ENCODE measurements at places on chromosomes 16 and 17.

DNA sequence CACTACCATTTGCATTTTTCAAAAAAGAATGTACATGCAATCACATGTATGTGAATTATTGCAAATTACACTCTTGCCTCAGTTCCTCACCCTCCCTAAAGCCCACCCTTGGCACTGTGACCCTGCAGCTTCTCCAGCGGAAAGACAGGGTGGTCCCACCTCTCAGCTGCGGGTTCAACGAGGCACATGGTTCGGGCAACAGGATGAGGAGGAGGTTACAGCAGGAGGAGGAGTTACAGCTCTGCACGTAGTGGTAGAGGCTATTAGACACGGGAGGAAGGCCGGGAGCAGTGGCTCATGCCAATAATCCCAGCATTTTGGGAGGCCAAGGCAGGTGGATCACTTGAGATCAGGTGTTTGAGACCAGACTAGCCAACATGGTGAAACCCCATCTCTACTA lies 5.2 kb downstream of the C16orf95 start:
- no peak for DNase-seq

GRCh38 chr16:89005201-89006035 lies 28.4 kb upstream of the CBFA2T3 start:
- DNase-seq: no peak

DNA sequence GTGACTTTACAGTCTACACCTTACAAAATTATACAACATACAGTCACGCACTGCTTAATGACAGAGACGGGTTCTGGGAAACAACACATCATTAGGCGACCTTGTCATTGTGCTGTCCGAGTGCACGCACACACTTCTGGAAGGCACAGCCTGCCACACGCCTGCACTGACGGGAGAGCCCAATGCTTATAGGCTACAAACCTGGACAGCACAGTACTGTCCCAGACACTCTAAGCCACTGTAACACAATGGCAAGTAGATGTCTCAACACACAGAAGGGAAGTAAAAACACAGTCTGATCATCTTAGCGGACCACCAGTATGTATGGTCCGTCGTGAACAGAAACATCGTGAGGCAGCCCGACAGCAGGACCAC lies 29.8 kb downstream of the KLHDC4 start:
- no peak for DNase-seq

DNA sequence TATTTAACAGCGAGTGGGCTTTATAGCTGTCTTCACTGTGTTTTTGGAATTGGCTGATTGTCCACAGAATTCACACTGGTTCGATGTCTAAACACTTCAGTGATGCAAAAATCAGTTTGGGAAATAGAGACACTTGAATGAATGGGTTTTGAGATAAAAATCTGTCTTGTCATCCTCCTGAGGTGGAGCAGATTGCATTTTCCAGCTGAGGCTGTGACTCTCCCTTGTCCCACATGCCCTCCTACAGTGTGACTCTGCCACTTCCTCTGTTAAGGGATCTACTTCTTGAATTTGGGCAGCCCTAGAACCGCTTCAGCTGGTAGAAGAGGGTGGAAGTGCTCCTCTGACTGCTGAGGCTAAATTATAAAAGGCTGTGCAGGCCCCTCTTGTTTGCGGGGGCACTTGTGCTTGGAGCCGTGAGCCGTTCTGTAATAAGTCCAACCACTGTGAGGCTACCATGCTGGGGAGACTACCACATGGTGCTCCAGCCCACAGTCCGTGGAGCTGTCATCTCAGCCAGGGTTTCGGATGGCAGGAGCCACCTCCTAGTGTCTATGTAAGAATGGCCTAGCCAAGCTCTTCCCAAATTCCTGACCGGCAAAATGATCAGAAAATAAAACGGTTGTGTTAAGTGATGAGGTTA lies 175.9 kb downstream of the SPECC1 start:
- DNase-seq: no peak

DNA sequence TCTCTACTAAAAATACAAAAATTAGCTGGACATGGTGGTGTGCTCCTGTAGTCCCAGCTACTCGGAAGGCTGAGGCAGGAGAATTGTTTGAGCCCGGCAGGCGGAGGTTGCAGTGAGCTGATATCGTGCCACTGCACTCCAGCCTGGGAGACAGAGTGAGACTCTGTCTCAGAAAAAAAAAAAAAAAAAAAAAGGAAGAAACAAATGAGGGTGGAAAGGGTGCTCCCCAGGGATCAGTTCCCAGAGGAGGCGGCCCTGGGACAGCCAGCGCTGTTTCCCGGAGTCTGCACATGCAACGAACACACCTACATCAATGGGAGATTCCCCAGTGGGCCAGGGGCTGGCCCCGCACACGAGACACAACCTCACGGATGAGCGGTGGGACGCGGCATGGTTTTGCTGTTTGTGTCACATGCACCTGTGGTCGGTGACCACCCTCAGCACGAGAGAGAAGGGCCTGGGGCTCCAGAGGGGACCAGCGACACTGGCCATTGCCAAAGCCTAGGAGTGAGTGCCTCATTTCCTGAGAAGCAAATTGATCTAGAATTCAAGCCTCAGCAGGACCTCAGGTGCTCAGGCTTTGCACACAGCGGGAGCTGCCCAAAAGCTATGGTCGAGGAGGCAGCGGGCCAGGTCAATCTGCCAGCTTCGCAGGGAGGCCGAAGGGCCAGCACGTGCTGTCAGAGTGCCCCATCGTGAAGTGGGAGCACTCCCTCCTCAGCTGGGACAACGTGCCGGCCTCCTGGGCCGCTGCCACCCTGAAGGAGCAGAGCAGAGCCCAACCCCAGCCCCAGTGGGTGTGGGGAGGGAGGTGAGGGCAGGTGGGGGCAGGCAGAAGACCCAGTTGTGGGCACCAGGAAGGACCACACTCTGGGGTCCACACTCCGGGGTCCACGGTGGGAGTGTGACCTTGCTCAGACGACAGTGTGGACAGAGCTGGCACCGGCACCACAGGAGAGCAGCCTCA lies 13.8 kb upstream of the WDR45B start:
- DNase-seq: no peak

DNA sequence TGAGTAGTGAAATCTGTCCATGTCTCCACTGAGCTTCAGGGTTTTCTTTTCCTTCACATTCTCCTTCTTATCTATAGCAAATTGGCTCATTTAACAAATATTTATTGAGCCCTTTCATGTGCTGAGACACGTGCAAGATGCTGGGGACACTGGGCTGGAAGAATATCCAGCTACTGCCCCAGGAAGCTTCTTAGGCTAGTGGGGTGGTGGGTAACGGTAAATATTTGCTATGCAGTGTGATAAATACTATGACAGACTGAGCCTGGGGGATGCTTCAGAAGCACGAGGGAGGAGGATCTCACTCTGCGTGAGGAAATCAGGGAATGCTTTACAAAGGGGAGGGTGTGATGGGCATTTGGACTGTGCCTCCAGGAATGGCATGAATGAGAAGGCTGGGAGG lies 524.1 kb downstream of the GRIN2A start:
- no peak for DNase-seq

DNA sequence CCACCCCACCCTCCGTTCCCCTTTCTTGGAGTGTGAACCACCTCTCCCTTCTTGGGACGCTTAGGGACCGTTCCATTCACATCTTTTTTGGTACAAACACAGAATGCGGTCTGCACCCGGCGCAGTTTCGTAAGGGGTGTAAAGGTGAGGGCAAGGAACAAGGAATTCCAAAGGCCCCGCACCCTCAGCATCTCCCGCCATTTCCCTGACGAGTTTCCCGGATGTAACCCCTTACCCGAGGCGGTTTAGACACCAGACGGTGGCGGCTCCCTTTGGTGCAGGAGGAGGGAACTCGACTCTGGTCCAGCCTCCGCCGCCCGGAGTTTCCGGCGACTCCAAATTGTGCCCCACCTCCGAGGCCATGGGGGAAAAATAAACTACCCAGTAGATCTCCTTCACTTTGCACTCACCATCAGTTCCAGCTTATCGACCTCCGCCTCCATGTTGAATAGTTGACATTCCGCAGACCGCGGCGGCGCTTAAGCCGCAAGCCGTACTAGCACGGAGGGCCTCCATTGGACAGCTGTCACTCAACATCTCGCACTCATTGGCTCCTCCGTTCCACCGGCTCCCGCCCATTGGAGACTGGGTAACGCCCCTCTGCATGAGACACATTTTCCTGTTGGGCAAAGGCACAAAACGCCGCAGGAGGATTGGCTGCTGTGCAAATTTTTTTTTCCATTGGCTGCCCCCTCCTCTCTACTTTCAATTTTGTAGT lies at the start of gene SKA2:
SKA2 (minus strand) TSS at position 466 of the 718 bp plus-strand sequence; CDS start at position 443, 23 bp downstream.
- DNase-seq: peak; percentile 89

DNA sequence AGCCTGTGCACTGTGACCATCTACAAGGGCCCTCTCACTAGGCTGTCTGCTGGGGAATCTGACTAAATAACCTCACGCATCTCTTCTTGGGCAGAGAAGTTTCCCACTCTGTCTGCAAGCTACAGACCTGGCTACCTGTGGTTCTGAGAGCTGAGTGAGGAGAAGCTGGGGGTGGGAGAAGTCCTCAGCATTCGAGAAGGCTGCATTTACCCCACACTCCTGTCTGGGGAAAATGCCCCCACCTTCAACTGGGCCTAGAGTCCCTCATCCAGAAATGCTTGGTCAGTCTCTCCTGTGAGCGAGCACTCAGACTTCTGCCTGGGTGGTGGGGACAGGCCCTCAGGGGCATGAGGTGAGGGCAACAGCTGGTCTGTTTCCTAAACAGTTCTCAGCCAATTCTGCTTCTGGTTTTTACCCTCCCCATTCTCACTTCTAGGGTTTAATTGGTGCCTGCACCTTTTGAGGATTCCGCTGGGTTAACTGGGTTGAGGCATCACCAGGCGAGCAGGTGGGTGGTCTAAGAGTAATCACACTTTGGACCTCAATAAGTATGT lies 98.6 kb downstream of the CYTH1 start:
- DNase-seq: no peak
